ENCODE measurements at places on chromosomes 12 and 14.

- DNase-seq: no peak
Observed at GRCh38 chr12:49893753-49894750, 9.6 kb downstream of the FAIM2 start.

DNA sequence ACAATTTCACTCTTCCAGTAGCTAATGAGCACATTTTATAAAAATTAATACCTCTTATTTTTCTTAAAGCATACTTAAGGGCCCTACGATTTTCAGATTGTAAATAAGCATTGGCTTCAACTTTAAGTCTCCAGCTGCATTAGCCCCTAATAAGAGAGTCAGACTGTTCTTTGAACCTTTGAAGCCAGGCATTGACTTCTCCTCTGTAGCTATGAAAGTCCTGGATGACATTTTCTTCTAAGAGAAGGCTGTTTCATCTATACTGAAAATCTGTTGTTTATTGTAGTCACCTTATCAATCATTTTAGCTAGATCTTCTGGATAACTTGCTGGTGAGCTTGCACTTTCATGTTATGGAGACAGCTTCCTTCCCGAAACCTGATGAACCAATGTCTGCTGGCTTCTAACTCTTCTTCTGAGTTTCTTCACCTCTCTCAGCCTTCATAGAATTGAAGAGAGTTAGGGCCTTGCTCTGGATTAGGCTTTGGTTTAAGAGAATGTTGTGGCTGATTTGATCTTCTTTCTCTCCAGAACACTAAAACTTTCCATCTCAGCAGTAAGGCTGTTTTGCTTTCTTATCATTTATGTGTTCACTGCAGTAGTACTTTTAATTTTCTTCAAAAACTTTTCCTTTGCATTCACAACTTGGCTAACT is 377.1 kb upstream of the RGS6 start:
- no peak for DNase-seq

DNA sequence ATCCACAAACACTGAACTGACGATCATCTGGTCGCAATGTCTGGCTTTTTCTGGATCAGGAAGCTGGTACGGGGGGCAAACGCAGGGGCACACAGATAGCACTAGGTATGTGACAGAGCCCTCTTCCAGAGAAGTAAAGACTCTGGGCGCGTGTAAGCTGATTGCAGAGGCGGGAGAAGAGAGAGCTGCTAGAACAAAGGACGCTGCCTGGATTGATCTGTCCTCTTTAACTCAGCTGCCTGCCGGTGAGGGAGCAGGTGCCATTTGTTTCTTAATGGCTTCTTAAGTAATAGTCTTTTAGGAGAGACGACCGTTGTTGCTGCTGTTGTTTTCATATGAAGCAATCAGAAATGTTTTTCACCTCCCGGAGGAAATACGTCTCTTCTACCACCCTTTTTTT is 77.3 kb downstream of the GLT1D1 start:
- no peak for DNase-seq

GRCh38 chr12:3600039-3600720 is 109.2 kb downstream of the PRMT8 start:
- no peak for DNase-seq

All from RKO (cell line).